Small intestine (tissue), 16 donors: ENCODE measurements at places on chromosomes 11 and 22.

GRCh38 chr22:44739024-44739423, 13.4 kb upstream of the ARHGAP8 start:
- H3K4me1 ChIP-seq = no peaks in the 10 kb centered on the region
- no peaks in the 10 kb centered on the region for H3K27me3 ChIP-seq
- H3K4me3 ChIP-seq = no peak overlapping the region
- H3K27ac ChIP-seq = no peak overlapping the region

- H3K4me3 ChIP-seq = no peak overlapping the region
- H3K36me3 ChIP-seq = no peaks in the 10 kb centered on the region
- H3K27me3 ChIP-seq = no peaks in the 10 kb centered on the region
- no peaks in the 10 kb centered on the region for H3K4me1 ChIP-seq
Observed at GRCh38 chr11:122248131-122248530, 132.1 kb upstream of the BLID start.

DNA sequence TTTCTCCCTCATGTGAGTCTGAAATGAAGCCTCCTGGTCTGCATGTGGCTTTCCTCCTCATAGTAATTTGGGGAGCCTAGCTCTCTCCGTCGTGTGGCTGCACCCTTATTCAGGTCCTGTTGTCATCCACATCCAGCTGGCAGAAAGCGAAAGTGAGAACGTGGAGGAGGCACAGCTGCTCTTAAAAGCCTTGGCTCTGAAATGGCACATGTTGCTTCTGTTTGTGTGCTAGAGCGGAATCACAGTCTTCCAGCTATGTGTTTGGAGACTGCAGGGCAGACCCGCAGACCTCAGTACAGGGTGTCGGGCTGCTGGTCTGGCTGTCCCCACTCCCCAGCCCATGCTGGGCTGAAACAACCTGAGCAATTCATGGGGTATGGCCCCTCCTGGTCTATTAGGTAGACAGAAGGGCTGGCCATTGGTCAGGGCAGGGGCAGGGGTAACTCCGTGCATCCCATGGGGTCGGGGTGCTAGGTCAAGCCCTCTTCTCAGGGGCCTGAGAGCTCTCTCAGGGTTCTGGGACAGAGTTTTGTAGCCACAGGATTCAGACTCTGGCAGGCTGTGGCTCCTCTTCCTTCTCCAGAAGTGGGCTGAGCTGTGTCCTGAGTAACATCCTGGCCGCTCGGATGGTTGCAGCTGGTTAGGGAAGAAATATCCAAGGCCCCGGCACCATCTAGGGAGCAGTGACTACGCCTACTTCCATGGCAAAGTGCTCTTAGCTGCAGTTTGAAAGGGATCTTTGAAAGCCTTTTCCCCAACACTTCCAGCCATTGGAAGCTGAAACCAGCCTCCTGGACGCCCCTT, 50.6 kb downstream of the C11orf96 start:
- H3K4me1 ChIP-seq = peaks cover 10% of the 10 kb centered on the region
- no peak overlapping the region for H3K4me3 ChIP-seq
- DNase-seq = peak; percentile 32
- peak overlapping the region; percentile 65 for H3K27ac ChIP-seq
- H3K27me3 ChIP-seq = no peaks in the 10 kb centered on the region

GRCh38 chr11:128484172-128484571, 103.2 kb downstream of the ETS1 start:
- DNase-seq = no peak
- H3K36me3 ChIP-seq = no peaks in the 10 kb centered on the region
- H3K27me3 ChIP-seq = no peaks in the 10 kb centered on the region
- H3K4me1 ChIP-seq = no peaks in the 10 kb centered on the region
- peak overlapping the region; percentile 14 for H3K27ac ChIP-seq

DNA sequence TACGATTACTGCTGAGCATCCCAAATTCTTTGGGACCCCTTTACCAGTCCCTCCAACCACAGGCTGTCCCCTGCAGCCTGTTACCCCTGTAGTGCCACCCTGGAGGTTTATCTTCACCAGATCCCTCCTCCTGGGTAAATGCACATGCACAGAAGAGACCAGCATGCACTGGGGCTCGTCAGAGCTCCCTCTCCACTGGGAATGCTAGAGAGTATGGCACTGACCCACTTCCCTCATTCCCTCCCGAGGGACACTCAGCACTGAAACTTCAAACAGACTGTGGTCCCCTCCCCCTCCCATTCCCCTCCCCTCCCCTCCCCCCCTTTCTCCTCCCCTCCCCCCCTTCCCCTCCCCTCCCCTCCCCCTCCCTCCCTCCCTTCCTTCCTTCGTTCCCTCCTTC, 49.1 kb downstream of the C11orf91 start:
- no peaks in the 10 kb centered on the region for H3K36me3 ChIP-seq
- no peaks in the 10 kb centered on the region for H3K4me1 ChIP-seq
- H3K4me3 ChIP-seq = no peak overlapping the region
- no peak overlapping the region for H3K27ac ChIP-seq
- DNase-seq = no peak
- no peaks in the 10 kb centered on the region for H3K27me3 ChIP-seq
